ENCODE measurements at places on chromosomes 3 and 15.

- DNase-seq, result no peak
Observed at GRCh38 chr15:85137489-85138168, 156.0 kb downstream of the PDE8A start.

DNA sequence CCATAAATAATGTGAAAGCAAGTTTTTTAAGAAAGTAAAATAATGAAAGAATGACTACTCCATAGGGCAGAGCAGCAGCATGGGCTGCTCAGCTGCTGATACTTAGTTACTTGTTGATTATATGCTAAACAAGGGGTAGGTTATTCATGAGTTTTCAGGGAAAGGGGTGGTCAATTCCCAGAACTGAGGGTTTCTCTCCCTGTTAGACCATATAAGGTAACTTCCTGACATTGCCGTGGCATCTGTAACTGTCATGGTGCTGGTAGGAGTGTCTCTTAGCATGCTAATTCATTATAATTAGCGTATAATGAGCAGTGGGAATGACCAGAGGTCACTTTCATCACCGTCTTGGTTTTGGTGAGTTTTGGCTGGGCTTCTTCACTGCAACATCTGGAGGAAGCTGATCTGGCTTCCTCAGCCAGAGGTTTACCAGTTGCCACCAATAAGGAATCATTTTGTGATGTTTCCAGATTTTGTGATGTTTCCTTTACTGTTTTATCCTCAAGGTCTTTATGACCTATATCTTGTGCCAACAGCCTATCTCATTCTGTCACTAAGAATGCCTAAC, 121.8 kb upstream of the CHL1 start:
- DNase-seq, result no peak

DNA sequence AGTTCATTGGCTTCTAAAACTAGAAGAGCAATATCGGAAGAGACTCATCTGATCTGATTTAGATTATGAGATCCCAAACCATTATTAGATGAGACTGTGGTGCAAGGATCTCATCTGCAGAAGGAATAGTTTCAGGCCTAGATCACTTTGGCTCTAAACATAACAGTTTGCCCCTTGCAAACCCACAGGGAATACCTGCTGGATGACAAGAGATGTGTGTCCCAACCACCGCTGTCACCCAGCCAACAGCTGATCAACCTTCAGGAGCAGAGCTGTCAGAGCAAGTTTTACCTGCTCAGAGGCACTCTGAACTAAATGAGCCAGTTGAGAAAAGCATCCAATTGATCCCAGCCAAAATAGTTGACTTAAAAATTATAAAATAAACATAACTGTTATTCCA, 64.0 kb upstream of the ST3GAL6 start:
- no peak for DNase-seq

- DNase-seq, result no peak
Observed at GRCh38 chr3:122646146-122646988, 34.3 kb upstream of the PARP14 start.

DNA sequence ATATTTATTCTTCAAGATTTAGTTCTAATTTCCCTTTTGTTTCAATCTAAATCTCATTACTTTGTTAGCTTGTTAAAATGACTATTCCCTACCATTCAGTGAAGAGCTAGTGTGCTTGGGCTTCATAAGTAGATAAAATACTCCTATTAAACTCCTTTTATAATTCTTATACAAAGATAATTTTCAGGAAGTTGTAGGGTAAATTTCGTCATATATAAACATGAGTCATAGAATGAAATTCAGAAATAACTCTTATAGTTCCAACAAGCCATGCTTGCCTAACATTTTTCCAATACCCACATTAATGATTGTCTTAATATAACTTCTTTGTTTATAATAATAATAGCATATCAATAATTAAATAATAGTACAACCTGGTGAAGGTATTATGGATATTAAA, 407.3 kb downstream of the NAALADL2 start:
- DNase-seq, result no peak

GRCh38 chr15:35136321-35137189, 51.5 kb upstream of the NANOGP8 start:
- no peak for DNase-seq

GRCh38 chr3:196501316-196502044, 2.1 kb downstream of the RNF168 start:
- peak; percentile 46 for DNase-seq

- peak; percentile 38 for DNase-seq
Observed at GRCh38 chr3:28328188-28329151, 20.1 kb upstream of the ZCWPW2 start.

DNA sequence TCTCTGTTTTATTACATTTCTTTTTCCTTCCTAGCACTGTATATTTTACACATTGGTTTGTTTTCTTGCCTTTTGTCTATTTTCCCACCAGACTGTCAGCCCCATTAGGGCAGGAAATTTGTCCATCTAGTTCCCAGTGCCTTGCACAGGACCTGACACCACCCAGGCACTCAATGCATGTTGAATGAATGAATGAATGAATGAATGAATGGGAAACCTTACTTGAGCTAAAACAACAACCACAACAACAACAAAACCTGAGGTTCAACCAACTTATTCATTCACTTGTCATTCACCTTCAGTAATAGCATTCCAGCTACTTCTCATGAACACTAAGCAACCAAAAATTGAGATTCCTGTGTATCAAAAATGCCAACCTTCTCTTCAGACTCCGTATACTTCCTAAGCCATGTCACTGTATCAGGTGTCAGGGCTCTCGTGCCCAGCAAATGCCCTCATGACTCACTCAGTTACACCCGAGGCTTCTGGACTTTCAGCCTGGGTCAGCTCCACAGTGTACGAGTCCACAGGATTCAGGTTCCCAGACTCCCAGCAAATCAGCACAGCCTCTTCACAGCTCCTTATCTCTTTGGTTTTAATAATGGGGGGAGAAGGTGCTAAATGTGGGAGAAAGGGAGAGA, 37.3 kb downstream of the FSD2 start:
- DNase-seq, result no peak

DNA sequence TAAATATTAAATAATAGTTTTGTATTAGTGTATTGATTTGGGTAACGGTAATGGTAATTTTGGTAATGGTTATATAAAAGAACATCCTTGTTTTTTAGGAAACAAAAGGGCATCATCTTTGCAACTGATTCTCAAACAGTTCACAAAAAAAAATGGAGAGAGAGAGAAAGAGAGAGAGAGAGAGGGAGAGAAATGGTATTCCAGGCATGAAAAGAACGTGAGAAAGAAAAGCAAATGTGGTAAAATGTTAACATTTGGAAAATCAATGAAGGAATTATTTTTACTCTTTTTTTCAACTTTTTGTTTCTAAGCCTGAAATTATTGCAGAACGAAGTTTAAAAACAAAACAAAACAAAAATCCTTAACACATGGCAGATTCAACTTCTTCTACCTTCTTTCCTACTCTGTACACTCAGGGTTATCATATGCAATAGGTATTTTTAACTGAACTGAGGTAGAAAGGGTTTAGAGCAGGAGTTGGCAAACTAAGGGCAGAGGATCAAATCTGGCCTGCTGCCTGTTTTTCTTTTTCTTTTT, 2.2 kb upstream of the GLB1 start:
- DNase-seq, result no peak

GRCh38 chr3:123286308-123287023, 84.7 kb downstream of the SEC22A start:
- peak; percentile 40 for DNase-seq

DNA sequence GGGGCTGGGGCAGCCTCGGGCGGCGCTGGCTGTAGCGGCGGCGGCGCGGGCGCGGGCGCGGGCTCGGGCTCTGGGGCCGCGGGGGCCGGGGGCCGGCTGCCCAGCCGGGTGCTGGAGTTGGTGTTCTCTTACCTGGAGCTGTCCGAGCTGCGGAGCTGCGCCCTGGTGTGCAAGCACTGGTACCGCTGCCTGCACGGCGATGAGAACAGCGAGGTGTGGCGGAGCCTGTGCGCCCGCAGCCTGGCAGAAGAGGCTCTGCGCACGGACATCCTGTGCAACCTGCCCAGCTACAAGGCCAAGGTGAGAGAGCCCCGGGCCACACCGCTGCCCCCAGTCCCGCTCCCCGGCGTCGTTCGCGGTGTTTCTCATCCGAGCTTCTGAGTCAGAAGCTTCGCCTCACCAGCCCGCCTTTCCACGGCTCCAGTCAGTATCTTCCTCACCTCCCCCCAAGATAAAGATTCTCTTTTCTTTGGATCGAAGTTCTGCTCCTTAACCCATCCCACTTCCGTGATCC, 600 bp downstream of the FBXO45 start:
- DNase-seq, result peak; percentile 18

DNA sequence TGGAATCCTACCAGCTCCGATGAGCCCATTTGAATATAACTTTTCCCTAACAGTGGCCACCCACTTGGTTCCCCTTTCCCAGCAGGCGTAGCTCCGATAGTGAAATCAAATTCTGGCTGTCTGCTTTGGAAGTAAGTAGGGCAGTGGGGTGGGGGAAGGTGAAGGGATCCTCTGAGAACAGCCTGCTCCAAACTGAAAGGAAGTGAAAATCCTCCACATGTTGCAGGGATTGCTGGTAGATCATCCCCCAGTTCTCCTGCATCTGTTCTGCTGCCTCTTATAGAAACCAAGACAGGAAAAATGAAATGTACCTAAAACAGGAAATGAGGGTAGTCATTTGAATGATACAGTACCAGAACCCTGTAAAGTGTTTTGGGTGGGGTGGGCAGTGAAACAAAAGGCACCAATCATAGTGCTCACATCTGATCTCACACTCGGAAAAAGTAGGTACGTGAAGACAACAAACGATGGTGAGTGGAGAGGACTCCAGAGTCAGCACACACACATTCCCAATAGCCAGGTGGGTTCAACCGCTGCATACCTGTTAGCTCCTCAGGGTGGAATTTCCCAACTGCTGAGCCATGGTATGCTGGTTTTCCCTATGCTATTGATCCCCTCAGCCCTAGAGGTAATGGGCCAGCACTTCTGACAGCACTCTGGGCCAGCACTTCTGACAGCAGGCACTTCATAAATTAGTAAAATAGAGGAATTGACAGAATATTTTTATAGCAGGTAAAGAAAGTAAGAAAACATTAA, 304.9 kb upstream of the ADAMTS9 start:
- no peak for DNase-seq

DNA sequence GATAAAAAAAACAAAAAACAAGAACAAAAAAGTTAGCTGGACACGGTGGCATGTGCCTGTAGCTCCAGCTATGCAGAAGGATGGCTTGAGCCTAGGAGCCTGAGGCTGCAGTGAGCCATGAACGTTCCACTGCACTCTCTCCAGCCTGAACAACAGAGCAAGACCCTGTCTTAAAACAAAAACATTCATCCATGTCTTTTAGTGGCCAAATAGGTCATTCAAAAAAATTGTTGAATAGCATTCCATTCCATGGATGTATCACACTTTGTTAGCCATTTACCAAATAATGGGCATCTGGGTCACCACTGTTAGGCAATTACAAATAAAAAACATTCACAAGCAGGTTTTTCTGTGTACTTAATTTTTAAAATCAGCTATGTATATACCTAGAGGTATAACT, 139.7 kb downstream of the STAG1 start:
- no peak for DNase-seq

- DNase-seq, result no peak
Observed at GRCh38 chr3:19574268-19574667, 359.7 kb downstream of the EFHB start.

GRCh38 chr3:30299674-30300385, 306.6 kb upstream of the TGFBR2 start:
- no peak for DNase-seq

GRCh38 chr15:64560998-64561397, 100.6 kb downstream of the ZNF609 start:
- DNase-seq, result no peak

- DNase-seq, result peak; percentile 69
Observed at GRCh38 chr3:123258811-123259420, 57.2 kb downstream of the SEC22A start.

GRCh38 chr3:123111640-123112039, 44.8 kb downstream of the PDIA5 start:
- no peak for DNase-seq

DNA sequence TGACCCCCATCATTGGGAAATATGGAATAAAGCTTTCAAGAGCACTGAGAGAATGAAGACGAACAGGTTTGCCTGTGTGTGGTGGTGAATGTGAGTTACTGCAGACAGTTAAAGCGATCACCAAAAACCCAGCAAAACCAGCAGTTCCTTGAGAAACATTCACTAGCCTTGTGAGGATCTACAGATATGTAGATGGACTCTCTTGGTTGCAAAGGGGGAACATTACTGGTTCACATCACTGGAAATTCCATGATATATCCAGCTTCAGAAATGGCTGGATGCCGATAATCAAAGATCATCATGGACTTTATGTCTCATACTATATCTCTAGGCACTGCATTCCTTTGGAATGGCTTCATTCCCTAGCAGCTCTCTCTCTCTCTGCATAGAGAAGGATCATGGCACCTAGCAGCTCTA, 10.2 kb upstream of the HERC1 start:
- no peak for DNase-seq
